Stimulated activated CD8-positive, alpha-beta memory T cell treated with anti-CD3 and anti-CD28 coated beads, Interleukin-15, amount 100 ng/mL, for 48 hours (primary cell): ENCODE measurements at places on chromosomes 3 and 15.

GRCh38 chr3:146536681-146537080 lies 7.7 kb downstream of the PLSCR1 start:
- DNase-seq: no peak

- peak; percentile 54 for DNase-seq
These were observed 48.5 kb downstream of the THBS1 start for GRCh38 chr15:39629371-39629770.

DNA sequence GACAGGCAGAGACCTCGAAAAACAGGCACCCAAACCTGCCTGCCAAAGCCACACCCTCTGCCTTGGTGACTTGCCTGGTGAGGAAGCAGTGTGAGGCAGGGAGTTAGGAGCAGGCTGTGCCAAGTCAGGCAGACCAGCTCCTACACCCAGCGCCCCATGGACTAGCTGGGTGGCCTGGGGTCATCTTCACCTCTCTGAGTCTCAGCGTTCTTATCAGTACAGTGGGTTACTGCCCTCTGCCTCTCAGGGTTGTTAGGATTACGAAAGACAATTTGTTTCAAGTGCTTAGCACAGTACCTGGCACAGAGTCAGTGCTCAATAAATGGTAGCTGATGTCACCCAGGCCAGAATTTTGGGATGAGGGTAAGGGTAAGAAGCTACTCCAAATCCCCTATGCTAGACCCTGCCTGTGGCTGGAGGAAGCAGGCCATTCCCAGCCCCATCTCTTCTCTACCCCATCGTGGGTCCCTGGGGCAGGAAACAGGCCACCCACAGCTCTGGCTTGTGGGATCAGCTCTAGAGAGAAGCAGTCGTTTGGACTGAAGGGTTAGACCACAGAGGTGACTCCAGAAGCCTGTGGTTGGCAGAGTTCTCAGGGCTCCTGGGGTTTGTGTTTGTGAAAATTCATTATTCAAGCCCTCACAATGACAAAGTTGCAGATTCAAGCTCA lies 10.1 kb downstream of the SLC51B start:
- no peak for DNase-seq

- no peak for DNase-seq
These were observed 233.9 kb upstream of the CADM2 start for GRCh38 chr3:84724877-84725276.

- no peak for DNase-seq
These were observed 311.9 kb downstream of the FOXP1 start for GRCh38 chr3:71271596-71271995.

GRCh38 chr3:160953686-160954085 lies 151.5 kb downstream of the B3GALNT1 start:
- no peak for DNase-seq

GRCh38 chr3:105836533-105836932 lies 32.3 kb downstream of the CBLB start:
- DNase-seq: no peak

- DNase-seq: no peak
These were observed 467.7 kb downstream of the GABRG3 start for GRCh38 chr15:27438403-27439375.

GRCh38 chr3:194300936-194301335 lies 50.2 kb downstream of the CPN2 start:
- DNase-seq: no peak

DNA sequence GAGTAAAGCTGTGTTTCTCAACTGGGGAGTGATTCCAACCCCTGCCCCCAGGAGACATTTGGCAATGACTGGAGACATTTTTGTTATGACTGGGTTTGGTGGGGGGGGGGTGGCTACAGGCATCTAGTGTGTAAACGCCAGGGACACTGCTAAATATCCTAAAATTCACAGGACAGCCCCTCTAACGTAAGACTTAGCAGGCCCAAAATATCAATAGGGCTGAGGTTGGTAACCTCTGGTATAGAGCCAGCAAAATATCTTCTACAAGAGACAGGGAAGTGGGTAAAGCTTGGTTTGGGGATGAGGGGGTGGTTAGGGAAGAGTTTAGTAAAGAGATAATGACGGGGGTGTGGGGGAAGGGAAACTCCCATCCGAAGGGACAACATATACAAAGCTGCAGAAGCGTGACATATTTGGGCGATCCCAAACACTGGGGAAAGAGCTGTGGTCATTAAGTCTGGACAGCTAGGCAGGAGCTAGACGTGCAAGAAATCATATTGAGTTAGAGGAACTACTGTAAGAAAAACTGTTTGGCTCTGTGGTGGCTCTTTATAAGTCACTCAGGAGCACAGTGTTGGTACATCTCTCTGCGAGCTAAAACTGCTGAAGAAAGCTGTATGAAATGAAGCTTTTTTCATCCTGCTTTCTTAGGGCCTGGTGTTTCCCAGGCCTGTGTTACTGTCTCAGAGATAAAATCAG lies 697 bp upstream of the TRIM69 start:
- no peak for DNase-seq

GRCh38 chr3:127233371-127233770 lies 40.4 kb downstream of the PRR23E start:
- DNase-seq: no peak

DNA sequence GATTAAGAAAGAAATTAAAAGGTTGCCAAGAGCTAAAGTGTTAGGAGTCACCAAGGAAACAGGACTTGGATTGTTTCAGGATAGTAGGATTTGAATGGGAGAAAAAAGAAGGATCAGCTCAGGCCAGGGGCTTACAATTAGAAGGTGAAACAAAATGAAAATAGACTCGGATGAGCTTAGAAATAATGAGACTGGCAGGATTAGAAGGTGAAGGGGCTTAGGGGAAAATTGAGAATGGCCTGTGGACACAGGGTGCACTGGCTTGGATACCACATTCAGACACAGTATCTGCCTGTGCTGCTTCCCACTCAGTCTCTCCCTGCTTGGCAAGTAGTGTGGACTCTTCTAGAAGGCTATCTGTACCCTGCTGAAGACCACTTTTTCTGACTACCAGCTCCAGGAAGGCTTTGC lies 206.1 kb upstream of the ATP10A start:
- no peak for DNase-seq

GRCh38 chr3:31668242-31668641 lies 135.5 kb downstream of the STT3B start:
- DNase-seq: no peak

DNA sequence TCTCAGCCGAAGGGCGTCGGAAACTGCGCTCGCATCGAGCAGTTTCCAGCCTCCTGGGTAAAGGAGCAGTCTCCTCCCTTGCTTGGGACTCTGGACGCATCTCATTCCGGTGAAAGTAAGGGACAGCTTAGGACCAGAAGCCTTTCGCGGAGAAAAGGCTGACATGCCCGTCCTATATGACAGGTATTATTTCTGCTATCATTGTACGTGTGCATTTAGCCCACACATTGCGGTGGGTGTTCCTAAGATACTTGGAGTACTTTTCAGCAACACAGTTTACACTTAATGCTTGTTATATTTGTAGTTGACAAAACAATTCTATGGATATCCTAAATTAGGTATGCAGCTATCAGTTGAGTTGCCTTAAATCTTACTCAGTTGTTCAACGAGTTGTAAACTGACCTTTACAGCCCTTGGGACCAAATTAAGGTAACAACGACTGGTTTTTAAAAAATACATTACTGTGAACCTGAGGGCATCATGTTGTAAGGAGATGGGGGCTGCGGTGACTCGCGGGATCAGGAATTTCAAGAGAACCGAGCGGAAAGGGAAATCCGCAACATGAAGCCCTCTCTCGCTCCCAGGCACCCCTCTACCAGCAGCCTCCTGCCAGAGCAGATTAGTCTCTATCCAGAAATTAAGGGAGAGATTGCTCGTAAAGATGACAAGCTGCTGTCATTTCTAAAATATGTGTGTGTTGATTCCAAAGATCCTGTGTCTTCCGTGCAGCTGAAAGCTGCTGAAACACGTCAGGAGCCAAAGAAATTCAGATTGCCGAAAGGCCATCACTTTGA lies 632 bp upstream of the COPS2 start:
- DNase-seq: no peak

DNA sequence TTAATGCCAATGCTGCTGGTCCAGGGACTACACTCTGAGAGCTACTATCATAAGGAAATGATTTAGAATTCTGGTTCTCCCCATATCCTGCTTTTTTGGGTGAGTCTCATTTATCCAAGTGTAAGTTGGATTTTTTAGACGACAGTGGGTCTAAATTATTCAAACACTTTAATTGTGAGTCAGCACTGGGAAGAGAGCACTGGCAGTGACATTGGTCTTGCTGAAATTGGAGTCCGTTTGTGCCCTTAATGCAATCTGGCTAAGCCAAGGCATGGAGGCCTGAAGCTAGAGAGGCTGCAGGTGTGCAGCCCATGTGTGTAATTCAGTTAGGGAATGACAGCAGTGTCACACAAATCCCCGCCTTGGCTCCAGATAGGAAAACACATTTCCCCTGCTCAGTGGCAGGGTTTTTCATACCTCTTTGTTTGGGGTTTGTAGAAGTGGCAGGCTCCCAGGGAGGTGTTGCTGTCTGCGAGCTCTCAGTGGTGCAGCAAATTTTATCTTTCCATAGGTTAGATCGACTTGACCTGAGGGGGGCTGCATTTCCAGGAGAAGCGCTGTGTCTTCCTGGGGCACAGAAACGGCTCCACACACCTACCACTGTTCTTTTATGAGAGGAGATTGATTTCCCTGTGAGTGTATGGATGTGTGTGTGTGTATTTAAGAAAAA lies 197.7 kb downstream of the CD47 start:
- no peak for DNase-seq

- DNase-seq: no peak
These were observed 762 bp downstream of the CTNNB1 start for GRCh38 chr3:41199866-41200668.

DNA sequence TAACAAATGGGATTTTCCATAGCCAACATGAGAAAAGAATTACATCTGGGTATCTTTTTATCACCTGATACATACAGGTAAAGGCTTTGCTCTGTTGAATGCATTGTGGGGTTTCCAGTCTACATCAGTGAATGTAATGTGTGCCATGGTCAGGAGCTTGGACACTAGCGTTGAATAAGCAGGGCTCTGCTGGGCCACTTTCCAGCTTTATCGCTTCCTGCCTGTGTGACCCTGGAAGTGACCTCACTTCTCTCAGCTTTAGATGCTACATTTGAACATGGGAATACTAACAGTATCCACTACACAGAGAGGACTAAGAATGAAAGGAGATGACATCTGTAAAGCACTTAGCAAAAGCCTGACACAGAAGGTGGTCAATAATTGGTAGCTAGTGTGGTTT lies 40.1 kb downstream of the TTC23 start:
- no peak for DNase-seq

DNA sequence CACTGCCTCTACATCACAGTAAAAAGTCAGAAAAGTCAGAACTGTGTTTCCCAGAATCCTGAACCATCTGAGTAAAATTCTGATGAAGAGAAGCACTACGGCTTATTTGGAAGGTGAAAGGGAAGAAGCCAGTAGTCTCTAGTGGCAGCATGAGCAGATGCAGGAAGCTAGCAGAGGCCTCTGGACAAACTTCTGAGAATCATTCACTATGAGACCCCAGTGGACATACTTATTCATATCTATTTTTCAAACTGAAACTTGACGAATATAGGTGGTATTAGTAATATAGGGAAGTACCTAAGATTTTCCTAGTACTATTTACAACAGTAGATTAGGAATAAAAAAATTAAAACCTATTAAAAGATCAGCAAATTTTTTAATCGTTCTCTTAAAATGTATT lies 272.8 kb upstream of the TTC14 start:
- no peak for DNase-seq

DNA sequence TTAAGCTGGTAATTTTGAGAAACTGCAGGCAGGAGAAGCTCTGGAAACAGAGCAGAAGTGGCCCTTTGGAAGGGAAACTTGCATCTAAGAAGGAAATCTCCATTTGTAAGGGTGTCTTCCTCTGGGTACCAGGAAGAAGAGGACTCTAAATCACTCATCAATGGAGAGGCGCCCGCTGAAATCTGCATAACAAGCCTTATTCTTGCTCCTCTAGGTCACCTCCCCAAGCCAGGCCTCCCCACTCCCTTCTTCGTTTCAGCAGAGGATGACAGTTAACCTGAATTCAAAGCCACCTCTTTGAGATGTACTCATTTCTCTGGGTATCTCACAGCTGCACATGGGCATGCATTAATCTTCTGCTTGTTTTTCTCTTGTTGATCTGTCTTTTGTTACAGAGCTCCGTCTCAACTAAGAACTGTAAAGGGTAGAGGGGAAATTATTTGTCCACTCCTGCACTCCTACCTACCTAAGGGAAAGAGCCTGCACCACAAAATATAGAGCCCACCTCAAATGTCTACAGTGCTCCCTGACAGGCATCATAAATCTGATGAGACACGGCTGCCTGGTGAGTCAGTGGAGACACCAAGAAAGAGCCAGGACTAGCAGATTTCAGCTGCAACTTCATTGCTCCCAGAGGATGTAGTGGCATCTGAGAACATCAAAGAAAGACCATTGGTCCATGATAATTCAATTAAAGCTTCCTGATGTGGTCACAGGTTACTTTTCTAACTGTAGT lies 51.5 kb downstream of the GABRB3 start:
- DNase-seq: no peak

GRCh38 chr15:29456255-29456654 lies 186.6 kb upstream of the NSMCE3 start:
- no peak for DNase-seq

DNA sequence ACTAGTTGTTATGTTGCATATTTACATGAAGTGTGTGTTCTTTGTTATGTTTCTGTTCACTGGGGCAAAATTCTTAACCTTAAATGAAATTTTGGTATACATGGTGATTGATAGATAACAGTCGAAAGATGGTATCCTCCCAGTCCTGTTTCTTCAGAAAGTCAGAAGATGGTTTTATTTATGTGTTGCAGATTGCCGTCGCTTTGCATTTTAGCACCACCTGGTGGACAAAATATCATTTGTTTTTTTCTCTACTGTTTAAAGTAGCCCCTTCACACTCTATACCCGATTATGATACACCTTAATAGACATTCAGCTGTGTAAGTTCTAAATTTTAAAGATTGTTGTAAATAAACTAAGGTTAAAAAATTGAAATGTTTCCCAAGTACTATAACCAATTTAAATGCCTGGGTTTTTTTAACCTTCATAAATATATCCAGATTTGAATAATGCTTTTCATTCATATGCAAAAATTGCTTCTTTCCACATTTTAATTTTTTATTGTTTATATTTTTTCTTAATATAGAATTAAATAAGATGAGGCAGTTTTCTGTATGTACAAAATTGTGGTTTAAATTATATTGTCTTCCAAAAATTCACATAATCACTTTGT lies 152.2 kb downstream of the ALCAM start:
- no peak for DNase-seq

GRCh38 chr15:60966316-60966715 lies 262.8 kb downstream of the RORA start:
- no peak for DNase-seq

DNA sequence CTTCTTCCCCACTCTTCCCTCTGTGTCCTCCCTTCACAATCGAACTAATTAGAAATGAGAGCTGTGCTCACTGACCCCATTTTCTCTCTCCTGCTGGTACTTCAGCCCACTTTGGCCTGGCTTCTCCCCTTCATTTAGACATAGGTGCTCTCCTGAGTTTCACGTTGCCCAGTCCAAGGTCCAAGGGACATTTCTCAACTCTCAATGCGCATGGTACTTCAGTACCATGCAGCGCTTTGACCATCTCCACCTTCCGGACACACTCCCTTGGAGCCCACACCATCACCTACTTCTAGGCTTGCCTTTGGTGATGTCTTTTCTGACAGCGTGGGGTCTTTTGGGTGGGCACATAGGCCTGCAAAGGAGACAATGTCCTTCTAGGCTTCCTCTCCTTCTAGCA lies 99.7 kb downstream of the ABHD5 start:
- DNase-seq: no peak

- no peak for DNase-seq
These were observed 131.6 kb upstream of the P2RY1 start for GRCh38 chr3:152703245-152703890.

- no peak for DNase-seq
These were observed 605.0 kb upstream of the CBLB start for GRCh38 chr3:106473576-106474475.

GRCh38 chr3:117536006-117536405 lies 826.4 kb downstream of the TUSC7 start:
- DNase-seq: no peak
